ENCODE measurements at places on chromosomes 2 and 18.

GRCh38 chr2:69411120-69411519, 24.1 kb upstream of the GFPT1 start:
- DNase-seq, result no peak

DNA sequence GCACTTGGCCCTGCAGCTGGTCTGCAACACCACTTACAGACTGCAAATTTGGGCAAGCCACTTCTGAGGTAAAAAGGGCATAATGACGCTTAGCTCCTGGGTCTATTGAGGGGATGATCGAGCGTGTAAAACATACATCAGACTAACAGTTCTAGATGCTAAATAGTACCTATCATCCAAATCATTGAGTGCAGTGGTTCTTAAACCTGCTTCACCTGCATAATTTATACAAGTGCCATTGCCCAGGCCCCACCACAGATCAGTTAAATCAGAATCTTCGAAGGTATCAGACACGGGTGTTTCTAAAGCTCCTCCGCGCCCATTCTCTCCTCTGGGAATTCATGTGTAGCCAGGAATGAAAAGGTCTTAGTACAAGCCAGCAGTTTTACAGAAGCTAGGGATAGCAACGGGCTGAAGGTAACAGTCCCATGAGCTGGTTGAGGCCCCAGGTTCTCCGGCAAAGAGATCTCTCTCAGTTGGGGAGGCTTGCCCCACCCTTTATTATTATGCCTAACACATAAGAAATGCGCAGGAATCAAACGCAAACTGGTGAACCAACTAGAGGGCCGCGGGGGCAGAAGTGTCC, 737 bp upstream of the RNF181 start:
- no peak for DNase-seq

DNA sequence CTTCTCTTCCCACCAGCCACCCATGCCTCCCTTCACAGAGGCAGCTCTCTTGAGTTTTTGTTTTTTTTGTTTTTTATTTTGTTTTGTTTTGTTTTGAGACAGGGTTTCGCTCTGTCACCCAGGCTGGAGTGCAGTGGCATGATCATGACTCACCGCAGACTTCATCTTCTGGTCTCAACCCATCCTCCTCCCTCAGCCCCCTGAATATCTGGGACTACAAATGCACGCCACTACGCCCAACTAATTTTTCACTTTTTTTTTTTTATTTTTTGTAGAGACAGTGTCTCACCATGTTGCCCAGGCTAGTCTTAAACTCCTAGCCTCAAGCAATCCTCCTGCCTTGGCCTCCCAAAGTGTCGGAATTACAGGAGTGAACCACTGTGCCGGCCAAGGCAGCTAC, 161.4 kb downstream of the TRABD2A start:
- DNase-seq, result no peak

DNA sequence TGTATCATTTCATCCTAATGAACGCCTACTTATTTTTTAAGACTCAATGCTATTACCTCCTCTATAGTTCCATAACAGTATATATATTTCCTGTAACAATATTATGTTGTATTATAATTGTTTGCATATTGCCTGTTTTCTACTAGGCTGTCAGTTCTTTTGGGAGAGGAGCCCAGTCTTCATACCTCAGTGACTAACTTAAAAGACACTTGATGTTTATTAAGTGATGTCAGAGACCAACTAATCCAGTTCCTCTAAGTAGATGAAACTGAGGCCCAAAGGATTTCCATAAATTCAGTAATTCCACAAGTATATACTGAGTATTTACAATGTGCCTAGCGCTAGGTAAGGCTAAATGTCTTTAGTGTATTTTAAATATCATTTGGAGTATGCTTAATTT, 48.9 kb upstream of the AAK1 start:
- DNase-seq, result no peak

GRCh38 chr18:53093636-53094035, 753.6 kb downstream of the DCC start:
- no peak for DNase-seq

DNA sequence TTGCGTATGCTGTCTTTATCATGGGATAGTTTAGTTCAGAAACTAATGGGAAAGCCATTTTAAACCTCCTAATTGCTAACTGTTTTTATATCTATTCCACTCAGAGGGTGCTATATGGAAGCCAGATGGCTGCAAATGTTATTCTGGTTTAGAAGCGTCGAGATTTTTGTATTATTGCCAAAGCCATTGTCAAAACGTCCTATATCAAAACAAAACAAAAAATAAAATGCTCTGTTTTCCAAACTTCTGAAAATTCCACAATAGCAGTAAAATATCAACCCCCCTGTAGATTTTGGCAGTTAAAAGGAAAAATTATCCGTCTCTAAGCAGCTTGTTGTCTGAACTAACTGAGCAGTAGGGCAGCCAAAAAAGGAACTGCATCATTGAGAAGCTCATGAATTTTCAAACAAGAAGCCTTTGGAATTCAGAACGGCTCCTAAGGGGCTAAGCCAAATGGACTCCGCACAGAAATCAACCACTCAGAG, 195.4 kb upstream of the CWC22 start:
- DNase-seq, result no peak

DNA sequence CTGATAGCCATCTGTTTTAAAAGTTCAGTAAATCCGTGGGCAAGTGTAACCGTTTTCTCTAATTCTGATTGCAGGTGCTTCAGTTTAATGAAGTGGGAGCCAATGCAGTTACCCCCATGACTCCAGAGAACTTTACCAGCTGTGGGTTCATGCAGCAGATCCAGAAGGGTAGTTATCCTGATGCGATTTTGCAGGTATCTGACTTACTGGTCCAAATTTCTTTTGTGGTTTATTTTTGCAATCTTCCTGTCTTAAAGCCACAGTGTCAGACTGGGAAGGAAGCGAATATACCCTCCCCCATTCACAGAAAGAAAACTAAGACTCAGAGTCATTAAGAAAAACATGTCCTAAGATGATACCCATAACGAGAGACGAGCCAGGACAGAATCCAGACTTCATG, 7.7 kb downstream of the SERPINB2 start:
- no peak for DNase-seq

Measured in NCI-H2107 (cell line).